ENCODE measurements at places on chromosomes 13 and 19. TPM values are rescaled to one million over a fixed set of nuclear protein-coding genes. Genes with fewer than 3 reads are reported as not detected.

DNA sequence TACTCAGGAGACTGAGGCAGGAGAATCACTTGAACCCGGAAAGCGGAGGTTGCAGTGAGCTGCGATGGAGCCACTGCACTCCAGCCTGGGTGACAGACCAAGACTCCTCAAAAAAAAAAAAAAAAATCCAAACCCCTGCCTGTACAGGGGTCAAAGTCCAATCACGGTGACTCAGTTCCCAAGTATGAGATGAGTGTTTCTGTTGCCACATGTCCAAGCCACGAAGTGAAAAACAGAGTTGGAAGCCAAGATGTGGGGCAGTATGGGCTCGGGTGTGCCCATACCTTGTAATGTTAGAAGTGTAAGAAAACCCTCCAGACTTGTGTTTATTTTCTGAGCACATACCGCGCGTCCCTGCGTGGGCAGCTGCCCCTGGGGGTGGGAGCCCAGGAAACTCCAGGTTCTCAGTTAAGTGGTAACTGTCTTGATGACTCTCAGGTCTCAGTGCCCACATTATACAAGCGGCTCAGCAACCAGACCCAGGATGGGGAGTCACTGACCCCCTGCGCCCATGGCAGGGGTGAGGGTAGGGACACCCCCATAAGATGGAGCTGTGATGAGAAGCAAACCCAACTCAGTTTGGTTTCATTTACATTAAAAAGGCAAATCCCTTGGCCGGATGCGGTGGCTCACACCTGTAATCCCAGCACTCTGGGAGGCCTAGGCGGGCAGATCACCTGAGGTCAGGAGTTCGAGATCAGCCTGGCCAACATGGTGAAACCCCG is 1.2 kb upstream of the GPX4 start:
- peak; percentile 75 for DNase-seq

The BRSK1 gene
- 14.2 TPM for total RNA-seq

The HCST gene
- total RNA-seq = 18.7 TPM

DNA sequence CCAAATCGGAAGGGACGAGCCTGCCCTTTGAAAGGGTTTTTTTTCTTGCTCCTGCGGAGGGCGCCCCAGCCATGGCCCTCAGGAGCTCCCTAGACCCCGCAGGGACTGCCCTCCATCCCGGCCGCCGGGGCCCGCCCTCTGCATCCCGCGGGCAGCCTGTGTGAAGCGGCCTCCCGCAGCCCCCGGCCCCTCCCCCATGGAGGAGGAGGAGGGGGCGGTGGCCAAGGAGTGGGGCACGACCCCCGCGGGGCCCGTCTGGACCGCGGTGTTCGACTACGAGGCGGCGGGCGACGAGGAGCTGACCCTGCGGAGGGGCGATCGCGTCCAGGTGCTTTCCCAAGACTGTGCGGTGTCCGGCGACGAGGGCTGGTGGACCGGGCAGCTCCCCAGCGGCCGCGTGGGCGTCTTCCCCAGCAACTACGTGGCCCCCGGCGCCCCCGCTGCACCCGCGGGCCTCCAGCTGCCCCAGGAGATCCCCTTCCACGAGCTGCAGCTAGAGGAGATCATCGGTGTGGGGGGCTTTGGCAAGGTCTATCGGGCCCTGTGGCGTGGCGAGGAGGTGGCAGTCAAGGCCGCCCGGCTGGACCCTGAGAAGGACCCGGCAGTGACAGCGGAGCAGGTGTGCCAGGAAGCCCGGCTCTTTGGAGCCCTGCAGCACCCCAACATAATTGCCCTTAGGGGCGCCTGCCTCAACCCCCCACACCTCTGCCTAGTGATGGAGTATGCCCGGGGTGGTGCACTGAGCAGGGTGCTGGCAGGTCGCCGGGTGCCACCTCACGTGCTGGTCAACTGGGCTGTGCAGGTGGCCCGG is 815 bp downstream of the MAP3K10 start:
- DNase-seq = peak; percentile 83

The INSL3 gene
- total RNA-seq = not detected

The PRSS57 gene
- total RNA-seq = not detected

- no peak for DNase-seq
These were observed 19.2 kb upstream of the LPAR6 start for GRCh38 chr13:48431987-48432615.

The MBD3L3 gene
- total RNA-seq = not detected

DNA sequence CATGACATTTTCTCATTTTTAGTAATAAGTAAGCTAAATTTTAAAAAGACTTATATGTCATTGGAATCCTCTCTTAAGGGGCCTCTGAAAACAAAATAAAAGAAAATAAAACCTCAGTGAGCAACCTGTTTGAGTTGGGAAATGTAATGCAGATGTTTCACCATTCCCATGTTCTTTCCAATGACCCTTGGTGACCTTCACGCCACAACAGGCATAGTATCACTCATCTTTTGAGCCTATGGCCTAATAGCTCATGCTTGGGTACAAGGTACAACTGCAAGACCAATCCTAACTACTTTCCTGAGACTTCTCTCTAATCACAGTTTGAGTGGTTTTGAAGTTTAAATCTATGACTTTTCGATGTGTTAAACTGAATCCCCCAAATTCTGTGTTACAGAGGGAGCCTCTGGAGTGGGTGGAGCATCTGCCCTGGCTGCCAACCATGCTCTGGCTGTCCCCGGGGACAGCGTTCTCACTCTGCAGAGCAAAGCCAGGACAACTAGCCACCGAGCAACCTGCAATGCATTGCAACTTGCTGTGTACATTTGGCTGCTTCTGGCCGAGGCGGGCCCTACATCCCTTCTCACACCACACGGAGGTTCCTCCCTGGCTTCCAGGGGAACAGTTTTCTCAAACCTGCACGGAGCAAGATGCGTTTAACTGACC is 307.9 kb upstream of the MAB21L1 start:
- DNase-seq = no peak

DNA sequence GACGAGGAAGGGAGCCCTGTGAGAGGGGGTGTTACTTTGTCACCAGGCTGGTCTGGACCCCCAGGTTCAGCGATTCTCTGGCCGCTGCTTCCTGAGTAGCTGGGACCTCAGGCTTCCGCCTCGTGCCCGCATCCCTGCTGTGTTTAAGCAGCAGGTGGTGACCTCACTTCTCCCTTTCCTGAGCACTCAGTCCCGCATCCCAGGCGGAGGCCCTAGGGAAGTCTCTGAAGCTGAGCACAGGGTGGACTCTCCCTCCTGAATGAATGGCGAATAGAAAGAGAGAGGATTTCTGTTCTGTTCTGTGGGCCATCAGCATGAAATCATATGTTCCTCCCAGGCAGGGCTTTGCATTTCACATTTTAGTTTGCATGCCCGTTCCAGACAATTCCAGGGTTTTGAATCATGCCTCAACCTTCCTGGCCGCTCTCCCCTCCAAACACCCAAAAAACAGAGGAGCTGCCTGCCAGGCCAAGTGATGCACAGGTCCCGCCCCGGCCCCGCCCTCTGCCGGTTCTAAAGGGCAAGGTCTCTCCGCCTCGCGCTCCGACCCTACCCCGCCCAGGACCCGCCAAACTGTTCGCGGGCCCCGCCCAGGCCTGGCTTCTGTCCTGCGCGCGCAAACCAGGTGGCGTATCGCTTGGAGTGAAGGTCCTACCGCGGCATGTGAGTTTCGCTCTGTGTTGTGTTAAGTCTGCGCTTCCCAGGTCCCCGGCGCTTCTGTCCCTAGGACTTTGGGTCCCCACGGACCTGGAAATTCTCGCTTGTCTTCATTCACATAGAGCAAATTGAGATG is 35.1 kb upstream of the ZNF808 start:
- DNase-seq = no peak

GRCh38 chr13:91557328-91558090 is 159.1 kb downstream of the GPC5 start:
- no peak for DNase-seq

- DNase-seq = no peak
These were observed 56.1 kb downstream of the KDM4B start for GRCh38 chr19:5025027-5025426.

The PCP2 gene
- total RNA-seq = not detected

- no peak for DNase-seq
These were observed 755 bp upstream of the RAB3A start for GRCh38 chr19:18204394-18205199.

DNA sequence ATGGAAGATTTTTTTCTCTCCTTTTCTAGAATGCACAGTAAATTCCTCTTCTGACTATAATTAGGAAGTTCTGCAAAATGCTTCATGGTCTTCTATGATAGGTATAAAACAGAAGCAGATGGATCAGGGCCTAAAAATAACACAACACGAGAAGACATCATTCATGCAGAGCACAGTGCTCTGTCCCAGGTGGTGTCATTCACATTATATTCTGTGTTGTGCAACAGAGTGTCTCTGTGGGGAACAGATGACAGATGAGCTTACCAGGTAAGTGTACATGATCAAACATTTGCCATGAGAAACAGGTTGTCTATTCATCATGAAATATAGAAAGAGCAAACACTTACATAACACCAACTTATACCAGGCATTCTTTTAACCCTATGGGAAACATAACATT is 288.3 kb downstream of the KCTD12 start:
- no peak for DNase-seq

The OR7A17 gene
- total RNA-seq = not detected

The GPC5 gene
- total RNA-seq = 0.97 TPM

Measured in aorta (tissue), 5 donors.